ENCODE measurements at places on chromosomes 7 and 10. TPM values are rescaled to one million over a fixed set of nuclear protein-coding genes. Genes with fewer than 3 reads are reported as not detected.

GRCh38 chr10:24528946-24529345 lies 194.7 kb downstream of the ARHGAP21 start:
- H3K27ac ChIP-seq, result no peak overlapping the region
- H3K36me3 ChIP-seq, result no peaks in the 10 kb centered on the region
- no peaks in the 10 kb centered on the region for H3K27me3 ChIP-seq
- no peak for DNase-seq

DNA sequence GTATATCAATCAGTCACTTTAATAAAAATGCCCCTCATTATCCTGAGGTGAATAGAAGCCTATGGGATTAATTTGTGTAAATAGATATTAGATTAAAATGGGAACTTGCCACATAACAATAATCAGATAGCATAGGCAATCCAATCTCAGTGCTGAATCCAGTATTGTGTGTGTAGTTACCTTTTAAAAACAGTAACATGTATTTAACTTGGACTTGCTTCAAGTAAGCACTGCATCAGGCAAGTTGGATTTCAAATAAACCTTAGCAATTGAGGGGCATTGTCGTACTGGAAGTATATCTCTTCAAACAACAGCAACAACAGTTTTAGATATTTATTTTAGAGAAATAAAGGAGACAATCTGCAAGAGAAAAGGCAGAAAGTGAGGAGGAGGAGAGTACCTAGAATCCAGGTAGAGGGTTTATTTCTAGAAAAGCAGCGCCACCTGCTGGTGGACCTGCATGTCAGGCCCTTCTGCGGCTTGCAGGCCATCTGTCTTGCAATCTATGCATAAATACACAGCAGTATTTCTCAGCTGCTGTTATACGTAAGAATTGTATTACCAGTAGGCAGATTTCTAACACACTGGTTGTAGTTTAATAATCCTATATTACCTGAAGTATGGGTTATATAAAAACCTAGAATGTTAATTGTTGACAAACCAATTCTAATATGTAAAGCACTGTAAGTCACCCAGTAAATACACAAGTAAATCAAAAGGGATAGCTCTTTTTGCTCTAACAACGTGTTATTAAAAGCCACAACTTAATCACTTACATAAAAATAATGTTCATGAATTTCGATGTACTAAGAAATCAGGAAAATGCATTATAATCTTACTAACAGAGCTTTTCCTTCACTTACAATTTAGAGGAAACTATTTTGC lies 652.8 kb downstream of the KCNMA1 start:
- H3K27me3 ChIP-seq, result no peaks in the 10 kb centered on the region
- H3K4me1 ChIP-seq, result no peaks in the 10 kb centered on the region
- no peak overlapping the region for H3K4me3 ChIP-seq
- peak; percentile 14 for DNase-seq

CLCN1 gene
- not detected for polyA plus RNA-seq

ZKSCAN1 gene
- 47.0 TPM for polyA plus RNA-seq

- no peak overlapping the region for H3K27ac ChIP-seq
- no peaks in the 10 kb centered on the region for H3K36me3 ChIP-seq
- no peak overlapping the region for H3K4me3 ChIP-seq
- DNase-seq, result no peak
- H3K27me3 ChIP-seq, result no peaks in the 10 kb centered on the region
These were observed 286.7 kb downstream of the INHBA start for GRCh38 chr7:41416208-41416595.

EN2 gene
- polyA plus RNA-seq, result not detected

- no peak overlapping the region for H3K27ac ChIP-seq
- DNase-seq, result no peak
- no peak overlapping the region for H3K4me3 ChIP-seq
- no peaks in the 10 kb centered on the region for H3K36me3 ChIP-seq
These were observed 1071.1 kb downstream of the XPNPEP1 start for GRCh38 chr10:108852211-108852610.

DNA sequence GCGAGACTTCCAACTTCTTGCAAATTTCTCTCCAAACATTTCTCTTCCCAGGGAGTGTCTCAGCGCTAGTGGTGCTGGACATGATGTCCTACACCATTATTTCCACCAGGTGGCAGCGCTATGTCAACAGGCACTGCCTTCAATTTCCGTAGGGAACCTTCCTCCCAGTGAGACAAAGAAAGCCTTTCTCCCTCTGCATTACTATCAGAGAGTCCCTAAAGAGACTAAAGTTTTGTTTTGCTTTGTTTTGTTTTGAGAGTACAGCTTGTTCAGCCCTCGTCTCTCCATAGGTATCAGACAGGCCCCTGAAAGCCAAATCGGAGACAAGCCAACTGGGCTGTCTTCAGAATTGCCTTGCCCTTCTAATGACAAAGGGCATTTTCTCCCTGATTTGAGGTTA lies 44.2 kb upstream of the GGCT start:
- DNase-seq, result no peak
- no peak overlapping the region for H3K4me3 ChIP-seq
- H3K27me3 ChIP-seq, result no peaks in the 10 kb centered on the region
- no peaks in the 10 kb centered on the region for H3K4me1 ChIP-seq
- no peak overlapping the region for H3K27ac ChIP-seq

DNA sequence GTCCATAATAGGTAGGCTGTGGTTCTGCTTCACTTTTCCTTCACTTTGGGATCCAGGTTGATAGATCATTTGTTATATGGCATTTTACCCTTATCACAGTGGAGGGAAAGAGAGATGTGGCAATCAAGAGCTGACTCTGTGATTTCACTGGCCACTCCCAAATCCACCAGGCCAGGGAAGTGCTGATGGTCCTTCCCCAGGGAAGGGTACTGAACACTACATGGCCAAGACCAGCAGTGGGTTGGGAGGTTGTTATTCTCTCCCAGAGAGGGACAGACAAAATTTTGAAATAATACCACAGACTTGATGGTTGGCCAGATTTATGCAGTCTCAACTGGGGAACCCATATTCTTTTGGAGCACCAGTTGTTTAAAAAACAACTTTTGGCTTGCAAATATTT lies 102.5 kb downstream of the SND1 start:
- H3K4me1 ChIP-seq, result no peaks in the 10 kb centered on the region
- DNase-seq, result no peak
- no peaks in the 10 kb centered on the region for H3K27me3 ChIP-seq

DNA sequence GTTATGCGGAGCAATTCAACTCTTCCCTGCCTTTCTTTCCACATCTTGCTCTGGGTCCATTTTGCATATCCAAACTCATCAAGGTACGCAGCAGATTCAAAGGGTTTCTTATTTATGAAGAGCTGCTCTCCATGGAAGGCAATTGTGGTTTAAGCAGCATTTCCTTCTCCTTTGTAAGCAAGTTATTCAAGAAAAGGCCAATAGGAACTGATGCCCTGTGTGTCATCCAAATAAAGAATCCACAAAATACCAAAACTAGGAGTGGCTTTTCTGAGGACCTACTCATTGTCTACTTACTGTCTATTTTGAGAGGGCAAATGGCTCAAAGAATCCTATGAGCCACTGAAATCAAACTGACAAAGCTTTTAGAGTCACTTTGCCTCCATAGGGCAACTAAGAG lies 253.1 kb downstream of the PTEN start:
- no peaks in the 10 kb centered on the region for H3K36me3 ChIP-seq
- H3K27ac ChIP-seq, result no peak overlapping the region
- H3K4me3 ChIP-seq, result no peak overlapping the region
- no peak for DNase-seq

GRCh38 chr10:88027570-88027969 lies 164.1 kb downstream of the PTEN start:
- H3K27me3 ChIP-seq, result no peaks in the 10 kb centered on the region
- DNase-seq, result no peak
- no peak overlapping the region for H3K27ac ChIP-seq
- H3K36me3 ChIP-seq, result no peaks in the 10 kb centered on the region

THSD7A gene
- polyA plus RNA-seq, result not detected

DNA sequence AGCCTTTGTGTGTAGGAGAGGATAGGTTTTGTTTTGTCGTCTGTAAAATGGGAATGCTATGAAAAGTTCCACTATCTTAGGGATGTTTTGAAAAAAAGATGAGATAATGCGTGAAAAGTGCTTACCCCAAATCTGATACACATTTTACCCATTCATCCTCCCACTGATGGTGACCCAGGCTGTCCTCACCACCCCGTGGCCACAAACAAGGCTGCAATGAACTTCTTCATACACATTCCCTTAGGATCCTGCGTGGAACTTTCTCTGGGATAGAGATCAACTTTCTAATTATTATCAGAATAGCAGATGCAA lies 399 bp upstream of the OGDHL start:
- H3K4me3 ChIP-seq, result no peak overlapping the region
- H3K36me3 ChIP-seq, result no peaks in the 10 kb centered on the region
- H3K27ac ChIP-seq, result no peak overlapping the region
- no peaks in the 10 kb centered on the region for H3K4me1 ChIP-seq
- no peak for DNase-seq

DNA sequence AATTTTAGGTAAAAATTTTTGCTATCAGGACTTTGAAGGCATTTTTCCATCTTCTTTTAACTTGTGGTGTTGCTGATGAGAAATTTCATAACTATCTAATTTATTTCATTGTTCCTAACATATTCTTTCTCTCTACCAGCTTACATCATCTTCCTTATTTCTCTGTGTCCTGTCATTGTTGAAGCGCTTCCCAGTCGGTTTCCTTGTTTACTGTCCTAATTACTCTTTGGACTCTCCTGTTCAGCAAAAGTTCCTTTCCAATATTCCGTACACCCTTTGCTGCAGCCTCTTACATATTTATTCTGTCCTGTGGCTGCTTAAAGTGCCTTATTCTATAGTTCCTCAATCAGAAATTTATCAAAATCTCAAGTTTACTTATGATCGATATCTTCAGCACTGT lies 609.0 kb upstream of the FZD8 start:
- H3K27ac ChIP-seq, result no peak overlapping the region
- H3K27me3 ChIP-seq, result no peaks in the 10 kb centered on the region
- no peaks in the 10 kb centered on the region for H3K36me3 ChIP-seq
- no peak overlapping the region for H3K4me3 ChIP-seq
- DNase-seq, result no peak
- no peaks in the 10 kb centered on the region for H3K4me1 ChIP-seq

- no peak overlapping the region for H3K27ac ChIP-seq
- H3K4me3 ChIP-seq, result no peak overlapping the region
- no peak for DNase-seq
- H3K27me3 ChIP-seq, result no peaks in the 10 kb centered on the region
These were observed 304.1 kb downstream of the GRM8 start for GRCh38 chr7:126948664-126949063.

DNA sequence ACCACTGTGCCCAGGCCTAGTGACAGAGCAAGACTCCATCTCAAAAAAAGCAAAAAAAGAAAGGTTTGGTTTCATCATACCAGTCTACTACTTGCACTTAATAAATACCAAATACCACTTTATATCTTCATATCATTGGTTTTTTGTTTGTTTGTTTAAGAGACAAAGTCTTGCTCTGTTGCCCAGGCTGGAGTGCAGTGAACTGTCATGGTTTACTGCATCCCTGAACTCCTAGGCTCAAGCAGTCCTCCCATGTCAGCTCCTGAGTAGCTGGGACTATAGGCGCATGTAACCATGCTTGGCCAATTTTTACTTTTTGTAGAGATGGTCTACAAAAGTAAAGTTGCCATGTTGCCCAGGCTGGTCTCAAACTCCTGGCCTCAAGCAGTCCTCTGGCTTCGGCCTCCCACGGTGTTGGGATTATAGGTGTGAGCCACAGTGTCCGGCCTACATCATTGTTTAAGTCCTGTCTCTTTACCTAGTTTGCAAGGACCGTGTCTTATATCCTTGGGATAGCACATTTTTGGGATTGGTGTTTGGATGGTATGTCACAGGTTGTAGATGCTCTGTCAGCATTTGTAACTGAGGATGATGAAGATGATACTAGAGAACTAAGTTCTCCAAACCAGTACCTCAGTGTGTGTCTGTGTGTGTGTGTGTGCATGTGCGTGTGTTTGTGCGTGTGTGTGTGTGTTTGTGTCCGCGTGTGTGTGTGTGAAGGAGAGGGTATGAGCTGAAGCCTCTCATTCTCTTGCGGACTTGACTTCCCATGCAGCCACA lies 9.3 kb downstream of the LMTK2 start:
- no peaks in the 10 kb centered on the region for H3K36me3 ChIP-seq
- H3K27me3 ChIP-seq, result no peaks in the 10 kb centered on the region
- no peak overlapping the region for H3K27ac ChIP-seq
- H3K4me1 ChIP-seq, result peaks cover 7% of the 10 kb centered on the region
- no peak for DNase-seq

- no peak overlapping the region for H3K4me3 ChIP-seq
- no peaks in the 10 kb centered on the region for H3K36me3 ChIP-seq
These were observed 17.5 kb downstream of the CFAP69 start for GRCh38 chr7:90262438-90262837.

- H3K27ac ChIP-seq, result no peak overlapping the region
- H3K4me3 ChIP-seq, result no peak overlapping the region
- H3K27me3 ChIP-seq, result no peaks in the 10 kb centered on the region
- DNase-seq, result no peak
These were observed 19.4 kb downstream of the MMP21 start for GRCh38 chr10:125756196-125756595.

GLCCI1 gene
- 6.9 TPM for polyA plus RNA-seq

TWIST1 gene
- not detected for polyA plus RNA-seq

DKK1 gene
- not detected for polyA plus RNA-seq

- H3K4me3 ChIP-seq, result peak overlapping the region; percentile 28
- peak; percentile 68 for DNase-seq
- H3K4me1 ChIP-seq, result peaks cover 11% of the 10 kb centered on the region
- peaks cover 8% of the 10 kb centered on the region for H3K27me3 ChIP-seq
These were observed 1.3 kb upstream of the ACHE start for GRCh38 chr7:100896732-100897608.

DNA sequence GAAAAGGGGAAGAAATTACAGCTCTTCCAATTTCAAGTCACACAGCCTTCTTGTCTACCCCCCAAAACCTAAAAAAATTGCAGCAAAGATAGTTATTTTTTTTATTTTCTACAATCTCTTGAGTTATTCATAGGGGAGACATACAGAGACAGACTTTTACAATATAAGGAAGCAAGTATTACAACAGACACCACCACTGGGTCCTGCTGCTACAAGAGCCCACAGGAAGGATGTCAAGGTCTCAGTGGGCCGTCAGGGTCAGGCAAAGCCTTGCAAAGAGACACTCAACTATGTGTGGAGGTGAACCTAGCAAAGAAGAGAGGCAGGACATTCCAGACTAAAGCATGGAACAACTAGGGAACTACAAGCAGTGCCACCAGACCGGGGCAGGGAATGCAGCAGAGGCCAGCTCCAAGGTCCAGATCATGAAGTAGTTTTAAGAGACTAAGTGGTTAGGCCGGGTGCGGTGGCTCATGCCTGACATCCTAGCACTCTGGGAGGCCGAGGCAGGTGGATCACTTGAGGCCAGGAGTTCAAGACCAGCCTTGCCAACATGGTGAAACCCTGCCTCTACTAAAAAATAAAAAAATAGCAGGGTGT lies 28.2 kb upstream of the ZCCHC24 start:
- H3K27me3 ChIP-seq, result no peaks in the 10 kb centered on the region
- no peaks in the 10 kb centered on the region for H3K4me1 ChIP-seq
- no peak overlapping the region for H3K4me3 ChIP-seq
- no peak overlapping the region for H3K27ac ChIP-seq

GRCh38 chr7:112421666-112422486 lies 28.4 kb upstream of the IFRD1 start:
- no peak overlapping the region for H3K27ac ChIP-seq
- H3K4me3 ChIP-seq, result no peak overlapping the region
- peaks cover 16% of the 10 kb centered on the region for H3K4me1 ChIP-seq
- peak; percentile 14 for DNase-seq
- no peaks in the 10 kb centered on the region for H3K27me3 ChIP-seq
- no peaks in the 10 kb centered on the region for H3K36me3 ChIP-seq

PHKG1 gene
- polyA plus RNA-seq, result 0.91 TPM
